ENCODE measurements at places on chromosomes 7 and 10.

DNA sequence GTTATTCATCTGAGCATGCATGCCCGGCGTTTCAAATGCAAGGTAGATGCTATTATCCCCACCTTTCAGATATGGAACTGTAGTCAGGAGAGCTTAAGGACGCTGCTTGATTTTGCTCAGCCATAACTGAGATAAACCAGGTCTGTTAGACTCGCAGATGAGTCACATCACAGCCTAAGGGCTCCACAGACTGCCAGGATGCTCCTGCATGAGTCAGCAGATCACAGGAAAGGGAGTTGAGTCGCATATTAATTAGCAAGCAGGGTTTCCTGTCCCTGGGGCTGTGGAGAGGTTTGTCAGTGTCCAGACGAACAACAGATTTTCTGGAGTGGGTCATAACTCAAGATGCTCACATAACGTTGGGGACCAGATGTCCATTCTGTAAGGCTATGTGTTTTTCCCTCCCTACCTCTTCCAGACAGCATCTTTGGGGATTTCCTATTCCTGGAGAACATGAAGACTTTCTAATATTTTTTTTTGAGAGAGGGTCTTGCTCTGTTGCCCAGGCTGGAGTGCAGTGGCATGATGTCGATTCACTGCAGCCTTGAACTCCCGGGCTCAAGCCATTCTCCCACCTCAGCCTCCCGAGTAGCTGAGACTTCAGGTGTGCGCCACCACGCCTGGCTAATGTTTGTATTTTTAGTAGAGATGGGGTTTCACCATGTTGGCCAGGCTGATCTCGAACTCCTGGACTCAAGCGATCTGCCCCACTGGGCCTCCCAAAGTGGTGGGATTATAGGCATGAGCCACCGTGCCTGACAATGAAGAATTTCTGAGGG, 36.7 kb downstream of the PFKFB3 start:
- no peak for DNase-seq

GRCh38 chr10:124420254-124420653, 1.5 kb upstream of the OAT start:
- DNase-seq, result no peak

DNA sequence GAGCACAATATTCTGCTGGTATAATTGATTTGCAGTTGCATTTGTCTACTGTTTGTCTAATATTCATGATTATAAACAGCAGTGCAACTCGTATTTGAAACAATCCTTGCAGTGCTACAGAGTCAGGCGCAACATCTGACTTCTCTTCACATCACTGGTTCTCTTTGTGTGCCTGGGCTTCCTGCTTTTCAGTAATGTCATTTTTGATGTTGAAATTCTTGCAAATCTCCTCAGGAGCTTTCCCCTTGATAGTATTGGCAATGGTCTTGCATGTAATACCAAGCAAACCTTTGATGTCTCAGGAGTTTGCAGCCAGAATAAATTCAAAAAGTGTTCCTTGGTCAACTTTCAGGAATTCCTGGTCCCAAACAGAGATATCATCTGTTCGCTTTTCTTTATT, 20.2 kb downstream of the HPS6 start:
- no peak for DNase-seq

DNA sequence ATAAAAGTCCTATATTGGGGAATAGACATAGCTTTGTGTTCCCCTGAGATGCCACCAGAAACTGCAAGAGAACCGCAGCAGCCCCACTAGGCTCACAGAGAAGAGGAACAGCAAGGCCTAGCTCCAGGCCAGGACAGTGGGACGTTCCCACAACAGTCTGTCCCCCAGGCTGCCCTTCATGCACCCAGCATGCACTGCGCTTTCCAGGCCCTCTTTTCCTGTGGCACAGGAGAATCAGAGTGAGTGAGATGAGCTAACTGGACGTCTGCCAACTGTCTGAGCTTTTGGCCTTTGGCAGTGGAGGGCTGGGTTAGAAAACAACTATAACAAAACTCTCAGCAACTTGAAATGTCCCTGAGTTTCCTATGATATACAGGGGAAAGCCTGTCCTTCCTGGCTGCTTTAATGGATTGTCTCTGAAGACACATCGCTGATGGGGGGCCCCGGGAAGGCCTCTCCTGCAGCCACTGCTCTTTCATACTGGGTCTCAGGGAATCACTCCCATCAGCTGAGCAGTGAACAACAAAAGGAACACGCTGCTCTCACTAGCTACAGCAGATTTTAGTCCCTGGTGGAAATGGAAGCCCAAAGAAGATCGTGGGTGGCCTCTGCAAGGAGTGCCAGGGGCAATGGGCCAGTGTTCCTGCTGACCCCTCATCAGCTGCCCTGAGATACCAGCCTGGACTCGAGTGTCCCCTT, 53.5 kb downstream of the PODXL start:
- no peak for DNase-seq

DNA sequence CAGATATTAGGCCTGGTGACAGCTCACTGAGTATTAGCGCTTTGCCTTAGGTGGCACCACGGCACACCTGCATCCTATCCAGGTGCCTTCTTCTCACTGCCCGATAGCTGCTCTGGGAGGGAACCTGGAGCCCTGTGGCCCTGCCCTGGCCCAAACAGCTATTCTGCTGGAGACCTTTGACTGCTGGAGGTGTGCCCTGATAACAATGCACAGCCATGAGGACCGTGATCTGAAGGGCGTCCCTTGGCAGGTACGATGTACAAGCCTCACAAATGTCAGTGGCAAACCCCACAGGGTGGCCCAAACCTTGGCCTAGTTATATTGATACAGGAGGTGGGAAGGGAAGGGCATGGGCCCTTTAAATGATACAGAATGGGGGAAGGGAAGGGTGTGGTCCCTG, 259.5 kb downstream of the GRID1 start:
- DNase-seq, result peak; percentile 21

DNA sequence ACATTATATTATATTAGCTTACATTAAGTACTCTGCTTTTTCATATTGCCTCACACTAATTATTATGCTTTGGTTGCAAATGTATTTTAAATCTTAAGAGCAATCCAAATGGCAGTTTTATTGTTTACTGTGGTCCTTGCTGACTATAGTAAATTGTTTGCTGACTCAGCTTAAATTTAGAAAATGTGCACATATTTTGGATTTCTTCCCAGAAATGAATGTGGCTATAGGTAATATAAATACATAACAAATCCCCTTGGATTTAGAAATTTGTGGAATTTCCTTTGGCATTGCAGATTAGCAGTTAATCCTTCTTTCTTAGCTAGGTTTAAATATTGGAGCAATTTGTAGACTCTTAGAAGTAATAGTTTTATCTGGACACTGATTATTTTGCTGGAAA, 565.8 kb downstream of the NRG3 start:
- no peak for DNase-seq

DNA sequence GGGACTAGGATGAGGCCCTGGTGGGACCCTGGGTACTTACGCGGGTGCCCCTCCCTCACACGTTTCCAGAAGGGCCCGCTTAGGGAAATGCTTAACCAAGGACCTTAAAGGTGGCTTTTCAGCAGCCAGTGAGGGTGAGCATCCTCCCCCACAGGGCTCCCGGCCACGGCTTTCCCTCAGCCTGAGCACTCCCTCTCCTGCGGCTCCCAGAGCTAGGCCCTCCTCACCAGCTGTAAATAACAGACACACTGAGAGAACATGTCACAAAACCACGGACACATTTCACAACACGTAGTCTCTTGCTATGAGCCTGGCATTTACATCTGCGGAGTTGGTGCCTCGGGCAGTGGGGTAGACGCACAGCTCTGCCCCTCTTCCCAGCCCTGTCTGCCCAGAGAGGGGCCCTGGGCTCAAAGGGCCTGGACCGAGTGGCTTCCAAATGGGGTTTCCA, 25.2 kb downstream of the GRID1 start:
- DNase-seq, result peak; percentile 27

All from right forelimb (tissue), 1 donor.